Activated T-cell treated with anti-CD3 and anti-CD28 coated beads, Interleukin-2, amount 50 U/mL, for 24 hours (primary cell): ENCODE measurements at places on chromosomes 12 and 14.

DNA sequence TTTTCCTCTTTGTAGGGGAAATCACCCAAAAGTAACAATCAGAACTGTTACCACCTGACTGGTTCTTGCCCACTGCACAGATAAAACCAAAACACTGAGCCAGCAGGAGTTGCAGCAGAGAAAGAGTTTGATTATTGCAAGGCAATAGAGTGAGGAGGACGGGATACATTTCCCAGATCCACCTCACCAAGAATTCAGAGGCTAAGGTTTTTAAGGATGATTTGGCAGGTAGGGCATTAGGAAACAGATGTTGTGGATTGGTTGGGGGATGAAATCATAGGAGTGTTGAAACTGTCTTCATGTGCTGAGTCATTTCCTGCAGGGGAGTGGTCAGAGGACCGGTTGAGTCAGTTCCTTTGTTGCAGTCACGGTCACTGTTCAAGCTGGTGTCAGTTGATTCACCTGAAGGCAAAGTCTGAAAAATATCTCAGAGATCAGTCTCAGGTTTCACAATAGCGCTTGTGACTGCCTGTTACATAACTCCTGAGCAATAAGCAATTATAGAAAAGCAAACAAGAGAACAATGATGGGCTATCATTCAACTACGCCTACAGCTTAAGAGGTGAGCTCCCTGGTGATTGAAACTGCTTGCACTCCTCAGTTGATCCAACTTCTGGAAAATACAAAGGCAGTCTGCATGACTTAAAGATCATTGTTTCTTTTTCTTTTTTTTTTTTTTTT, 20.3 kb upstream of the AMN1 start:
- DNase-seq, result peak; percentile 59

DNA sequence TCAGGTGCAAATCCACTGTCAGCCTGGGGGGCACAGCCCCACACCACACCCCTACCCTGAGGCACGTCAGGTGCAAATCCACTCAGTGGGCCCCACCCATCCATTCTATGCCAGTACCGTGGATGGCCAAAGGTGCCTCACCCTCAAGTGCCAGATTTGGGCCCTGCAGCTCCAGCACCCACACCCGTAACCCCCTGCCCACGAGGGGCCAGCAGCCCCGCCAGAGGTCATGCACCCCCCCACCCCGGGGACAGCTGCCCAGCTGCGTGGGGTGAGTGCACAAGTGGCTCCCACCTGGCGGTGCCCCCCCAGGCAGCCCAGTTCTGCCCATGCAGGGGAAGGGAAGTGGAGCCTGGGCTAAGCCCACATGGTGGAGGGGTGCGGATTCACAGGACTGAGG, 51.2 kb downstream of the FBRSL1 start:
- DNase-seq, result no peak

GRCh38 chr14:75322746-75323145, 44.1 kb downstream of the FOS start:
- DNase-seq, result no peak

DNA sequence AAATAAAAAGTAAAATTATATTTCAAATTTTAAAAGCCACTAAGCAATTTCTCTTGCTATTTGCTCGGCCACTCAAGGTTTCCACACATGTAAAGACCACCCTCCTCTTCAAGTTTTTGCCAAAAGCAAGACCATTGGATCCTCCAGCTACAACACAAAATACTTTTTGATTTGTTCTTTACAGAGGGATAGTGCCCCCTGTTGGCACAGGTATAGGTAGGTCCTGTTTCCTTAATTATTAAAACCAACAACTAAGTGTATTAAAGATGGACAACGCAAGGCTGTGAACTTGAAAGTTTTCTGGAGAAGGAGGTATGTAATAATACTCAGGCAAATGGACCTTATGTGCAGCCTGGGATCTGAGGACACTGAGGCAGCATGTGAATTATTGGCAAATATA, 23.8 kb downstream of the ATP6V1D start:
- no peak for DNase-seq

DNA sequence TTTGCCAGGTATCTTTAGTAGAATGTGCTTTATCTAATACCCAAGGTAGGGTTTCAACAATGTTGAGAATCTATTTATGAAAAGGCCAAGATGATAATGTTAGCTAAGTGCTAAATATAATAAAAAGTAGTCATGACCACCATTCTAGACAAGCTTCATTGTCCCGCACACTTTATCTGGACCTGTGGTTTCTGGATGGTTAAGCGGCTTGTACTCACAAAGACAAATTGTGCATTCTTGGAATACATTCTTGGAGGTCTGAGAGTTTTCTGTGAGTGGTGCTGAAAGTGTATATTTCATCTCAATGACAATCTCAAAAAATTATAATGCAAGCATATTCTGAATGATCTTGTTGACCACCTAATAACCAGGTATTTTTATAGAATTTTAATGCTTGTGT, 646.9 kb downstream of the DIO2 start:
- no peak for DNase-seq

GRCh38 chr14:38789805-38790204, 313.2 kb downstream of the SEC23A start:
- no peak for DNase-seq

DNA sequence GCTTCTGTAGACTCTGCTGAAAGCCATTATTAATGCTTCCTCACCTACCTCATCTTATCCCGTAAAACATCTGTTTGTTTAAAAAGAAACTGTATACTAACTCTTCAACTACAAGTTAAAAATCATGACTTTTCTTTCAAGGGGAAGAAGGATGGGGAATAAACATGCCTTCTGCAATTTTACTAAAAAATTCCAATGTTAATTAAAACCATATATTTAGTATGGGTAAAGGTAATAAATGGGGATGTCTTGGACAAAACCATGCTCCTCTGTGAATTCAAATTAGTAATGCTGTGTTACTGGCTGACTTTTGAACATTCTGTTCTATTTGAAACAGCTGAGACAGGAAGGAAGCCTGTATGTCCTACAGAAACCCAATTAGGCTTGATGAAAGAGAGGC, 311.1 kb upstream of the DIO2 start:
- no peak for DNase-seq

DNA sequence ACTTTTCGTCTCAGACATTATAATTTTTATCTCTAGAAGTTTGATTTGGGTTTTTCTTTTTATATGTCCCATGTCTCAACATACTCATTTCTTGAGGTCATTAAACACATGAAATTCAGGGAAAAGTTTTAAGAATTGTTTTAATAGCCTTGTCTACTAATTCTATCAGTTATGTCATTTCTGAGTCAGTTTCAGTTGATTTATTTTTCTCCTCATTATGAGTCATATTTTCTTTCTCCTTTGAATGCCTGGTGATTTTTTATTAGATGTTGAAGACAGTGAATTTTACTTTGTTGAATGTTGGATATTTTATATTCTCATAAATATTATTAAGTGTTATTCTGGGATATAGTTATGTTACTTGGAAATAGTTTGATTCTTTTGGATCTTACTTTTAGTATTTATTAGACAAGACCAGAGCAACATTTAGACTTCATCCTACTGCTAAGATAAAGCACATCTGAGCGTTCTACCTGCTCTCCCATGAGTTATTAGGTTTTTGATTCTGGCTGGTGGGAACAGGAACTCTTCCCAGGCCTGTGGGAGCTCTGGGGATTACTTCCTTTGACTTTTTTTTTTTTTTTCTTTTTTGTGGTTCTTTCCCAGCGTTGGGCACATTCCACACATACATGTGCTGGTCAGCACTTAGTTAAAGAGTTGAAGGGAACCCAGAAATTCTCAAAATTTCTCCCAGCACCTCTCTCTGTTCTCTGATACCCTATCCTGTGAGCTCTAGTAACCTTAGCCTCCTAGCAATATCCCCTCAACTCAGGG, 1157.7 kb downstream of the BCL11B start:
- no peak for DNase-seq

GRCh38 chr12:68370006-68370590, 37.9 kb upstream of the MDM1 start:
- DNase-seq, result no peak

DNA sequence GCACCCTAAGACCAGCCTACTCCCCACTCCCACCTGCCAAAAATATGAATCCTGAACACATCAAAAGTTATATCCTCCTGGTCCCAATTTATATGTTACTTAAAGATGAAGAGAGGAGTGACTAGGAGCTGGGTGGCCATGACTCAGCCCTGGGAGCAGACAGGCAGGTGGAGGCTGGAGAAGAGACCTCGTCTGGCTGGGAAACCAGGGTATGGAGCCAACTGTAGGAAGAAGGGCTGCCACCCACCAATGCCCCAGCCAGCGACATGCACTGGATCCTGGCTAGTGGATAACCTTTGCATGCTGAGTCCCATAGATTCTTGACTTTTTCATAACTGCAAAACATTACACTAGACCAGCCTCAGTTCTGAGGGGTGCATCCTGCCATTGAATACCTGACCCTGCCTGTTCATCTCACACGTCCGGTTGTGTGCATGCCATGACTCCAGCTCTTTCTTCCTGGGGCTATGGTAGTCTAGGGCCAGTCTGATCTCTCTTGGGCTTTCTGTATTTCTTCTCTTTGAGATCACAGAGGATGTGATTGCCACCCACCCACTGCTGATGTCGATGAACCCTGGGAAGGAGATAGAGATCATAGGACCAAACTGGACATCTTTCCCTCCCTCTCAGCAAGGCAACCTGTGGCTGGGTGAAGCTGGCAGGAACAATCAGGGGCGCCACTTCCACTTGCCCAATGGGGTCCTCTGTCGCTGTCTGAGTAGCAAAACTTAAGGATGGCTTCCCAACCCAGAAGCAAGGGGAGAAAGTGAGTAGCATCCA, 69.6 kb upstream of the DDX11 start:
- DNase-seq, result peak; percentile 9

DNA sequence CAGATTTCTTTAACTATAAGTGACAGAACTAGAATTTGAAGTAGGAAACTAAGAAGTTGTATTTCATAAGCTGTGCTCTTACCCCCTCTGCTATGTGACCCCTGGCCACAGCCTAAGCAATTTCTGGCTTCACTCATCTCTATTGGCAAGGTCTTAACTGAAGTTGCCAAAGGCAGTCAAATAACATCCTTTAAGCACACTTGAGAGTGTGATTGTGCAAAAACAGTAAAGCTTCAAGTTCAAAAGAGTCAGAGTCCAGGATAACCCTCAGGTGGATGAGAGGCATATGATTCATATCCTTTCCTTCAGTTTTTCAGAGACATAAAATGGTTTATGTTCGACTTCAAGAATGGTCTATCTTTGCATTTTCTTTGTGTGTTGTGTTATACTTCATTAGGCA, 45.2 kb downstream of the GRIP1 start:
- no peak for DNase-seq

GRCh38 chr12:73181244-73181643, 909.1 kb downstream of the TRHDE start:
- no peak for DNase-seq

GRCh38 chr14:29176876-29177275, 410.3 kb downstream of the FOXG1 start:
- DNase-seq, result no peak

- DNase-seq, result no peak
Measured at GRCh38 chr12:126819554-126819953, 1447.4 kb upstream of the TMEM132C start.

DNA sequence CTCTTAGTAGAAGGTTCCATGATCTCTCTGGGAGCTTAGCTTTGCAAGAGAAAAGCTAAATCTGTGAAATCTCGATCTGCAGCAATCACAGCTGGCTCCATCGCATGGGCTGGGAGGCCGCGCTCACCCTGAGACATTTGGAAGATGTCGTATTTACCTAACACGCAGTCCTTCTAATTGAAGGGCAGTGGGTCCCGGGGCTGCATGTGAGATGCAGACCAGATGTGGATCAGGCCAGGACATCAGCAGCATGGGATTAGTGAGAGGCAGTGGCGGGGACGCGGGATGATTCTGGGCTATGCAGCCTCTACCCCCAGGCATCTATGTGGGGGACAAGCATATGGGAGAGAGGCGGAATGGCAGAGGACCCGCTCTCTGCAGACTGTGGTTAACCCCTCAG, 312.4 kb upstream of the RTL1 start:
- DNase-seq, result peak; percentile 7

GRCh38 chr14:74906925-74907521, 16.0 kb downstream of the RPS6KL1 start:
- DNase-seq, result no peak

- peak; percentile 39 for DNase-seq
Measured at GRCh38 chr12:106288494-106289195, 13.9 kb upstream of the TCP11L2 start.

- DNase-seq, result no peak
Measured at GRCh38 chr12:29676676-29677075, 107.1 kb downstream of the TMTC1 start.

DNA sequence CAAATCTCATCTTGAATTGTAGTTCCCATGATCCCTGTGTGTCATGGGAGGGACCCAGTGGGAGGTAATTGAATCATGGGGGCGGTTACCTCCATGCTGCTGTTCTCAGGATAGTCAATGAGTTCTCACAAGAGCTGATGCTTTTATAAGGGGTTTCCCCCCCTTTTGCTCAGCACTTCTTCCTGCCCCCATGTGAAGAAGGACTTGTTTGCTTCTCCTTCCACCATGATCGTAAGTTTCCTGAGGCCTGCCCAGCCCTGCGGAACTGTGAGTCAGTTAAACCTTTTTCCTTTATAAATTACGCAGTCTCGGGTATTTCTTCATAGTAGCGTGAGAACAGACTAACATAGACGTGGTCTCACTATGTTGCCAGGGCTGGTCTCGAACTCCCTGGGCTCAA, 56.1 kb upstream of the EIF5 start:
- DNase-seq, result no peak

- no peak for DNase-seq
Measured at GRCh38 chr12:98469109-98469508, 46.3 kb upstream of the TMPO start.

DNA sequence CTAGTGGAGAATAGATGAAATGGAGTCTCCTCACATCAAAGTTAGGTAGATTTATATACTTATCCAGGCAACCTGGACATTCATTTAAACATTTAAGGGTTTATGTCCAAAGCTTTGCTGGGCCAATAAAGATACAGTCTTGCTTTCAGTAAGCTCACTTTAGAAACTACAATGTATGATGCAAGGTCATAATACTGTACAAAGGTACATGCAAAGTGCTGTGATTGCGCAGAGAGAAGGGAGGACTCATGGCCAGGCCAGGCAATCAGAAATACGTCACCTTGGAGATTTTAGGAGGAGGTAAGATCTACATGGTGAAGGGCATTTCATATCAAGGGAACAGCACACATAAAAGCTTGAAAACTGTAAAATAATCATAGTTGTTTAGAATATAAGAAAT, 113.6 kb downstream of the FGD4 start:
- no peak for DNase-seq

GRCh38 chr12:21774358-21775132, at the start of gene KCNJ8:
Gene KCNJ8 (minus strand): TSS chr12:21774706. CDS start chr12:21773616, 1,090 bp downstream.
- peak; percentile 32 for DNase-seq

GRCh38 chr12:32478858-32479725, 79.7 kb downstream of the FGD4 start:
- no peak for DNase-seq

DNA sequence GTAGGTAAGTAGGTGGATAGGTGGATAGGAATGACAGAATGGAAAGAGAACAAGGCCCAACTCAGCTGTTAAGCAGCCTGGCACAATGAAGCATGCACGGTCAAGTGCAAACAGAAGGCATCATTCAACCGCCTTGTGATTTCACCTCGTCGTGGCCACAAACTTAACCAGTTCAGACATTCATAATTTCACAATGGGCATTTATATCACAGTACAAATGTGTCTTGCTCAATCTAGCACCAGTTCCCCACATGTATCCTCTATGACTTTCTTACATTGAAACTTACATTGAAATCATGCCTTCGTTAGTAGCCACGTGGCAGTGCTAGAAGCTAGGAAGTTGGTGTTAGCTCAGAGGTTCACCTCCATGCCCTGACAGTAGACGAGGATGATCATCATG, 207.5 kb downstream of the ETV6 start:
- DNase-seq, result no peak

- DNase-seq, result no peak
Measured at GRCh38 chr14:66624336-66624937, 116.5 kb downstream of the GPHN start.

- DNase-seq, result no peak
Measured at GRCh38 chr14:69848903-69849391, 30.3 kb upstream of the SMOC1 start.
